ENCODE measurements at places on chromosomes 12 and 14.

- no peak for DNase-seq
Measured at GRCh38 chr12:22121224-22121623, 75.2 kb downstream of the CMAS start.

DNA sequence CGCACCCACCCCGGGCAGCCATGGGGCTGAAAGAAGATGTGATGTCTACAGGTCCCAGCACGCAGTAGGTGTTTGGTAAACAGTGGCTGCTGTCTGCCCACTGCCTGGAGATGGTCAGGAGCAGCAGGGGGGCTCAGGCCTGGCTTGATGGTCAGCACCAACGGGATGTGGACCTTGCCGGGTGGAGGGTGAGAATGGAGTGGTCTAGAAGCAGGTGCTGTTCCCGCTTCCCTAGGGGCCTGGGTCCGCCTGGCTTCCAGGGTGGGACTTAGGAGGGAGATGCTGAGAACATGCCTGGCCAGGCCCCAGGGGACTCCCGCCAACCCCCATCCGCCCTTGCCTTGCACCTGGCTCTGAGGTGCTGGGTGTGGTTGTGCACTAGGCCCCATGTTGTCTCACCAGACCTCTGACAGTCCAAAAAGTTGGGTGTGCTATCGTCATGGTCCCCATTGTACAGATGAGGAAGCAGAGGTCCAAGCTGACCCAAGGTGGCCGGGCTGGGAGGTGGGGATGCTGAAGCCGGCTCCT lies 12.9 kb downstream of the FAM222A start:
- no peak for DNase-seq

DNA sequence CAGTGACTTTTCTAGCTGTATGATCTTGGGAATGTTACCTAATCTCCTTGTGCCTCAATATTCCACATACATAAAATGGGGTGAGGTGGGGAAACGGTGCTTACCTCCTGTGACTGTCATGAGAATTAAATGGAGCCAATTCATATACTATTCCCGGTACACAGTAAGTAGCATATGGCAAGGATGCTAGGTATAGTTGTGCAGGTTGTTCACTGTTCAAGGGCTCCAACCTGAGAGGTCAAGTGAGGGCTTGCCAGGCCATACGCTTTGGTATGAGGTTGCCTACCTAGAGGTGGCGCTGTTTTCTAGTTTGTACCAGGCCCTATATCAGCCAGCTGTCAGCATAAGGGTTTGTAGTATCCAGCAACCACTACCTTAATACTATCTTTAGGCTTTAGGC lies 3.6 kb upstream of the BATF start:
- DNase-seq, result no peak

DNA sequence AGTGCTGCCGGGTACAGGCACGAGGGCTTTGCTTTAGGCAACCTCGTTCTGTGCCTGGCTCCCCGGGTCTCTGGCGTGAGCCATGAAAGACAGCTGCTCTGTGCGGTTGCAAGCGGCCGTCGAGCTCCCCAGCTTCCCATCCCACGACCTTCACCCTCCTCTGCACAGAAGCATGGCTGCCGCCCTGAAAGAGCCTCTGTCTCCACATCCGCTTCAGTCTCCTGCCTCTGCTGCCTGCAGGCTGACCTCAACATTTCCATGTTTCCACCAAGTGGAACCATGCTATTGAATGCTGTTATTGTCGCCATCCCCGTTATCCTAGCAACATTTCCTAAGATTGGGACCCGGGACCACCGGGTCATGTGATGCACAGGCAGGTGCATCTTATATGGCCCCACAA lies 57.1 kb downstream of the KDM2B start:
- no peak for DNase-seq

GRCh38 chr12:129296671-129297070 lies 443.4 kb downstream of the GLT1D1 start:
- DNase-seq, result no peak

DNA sequence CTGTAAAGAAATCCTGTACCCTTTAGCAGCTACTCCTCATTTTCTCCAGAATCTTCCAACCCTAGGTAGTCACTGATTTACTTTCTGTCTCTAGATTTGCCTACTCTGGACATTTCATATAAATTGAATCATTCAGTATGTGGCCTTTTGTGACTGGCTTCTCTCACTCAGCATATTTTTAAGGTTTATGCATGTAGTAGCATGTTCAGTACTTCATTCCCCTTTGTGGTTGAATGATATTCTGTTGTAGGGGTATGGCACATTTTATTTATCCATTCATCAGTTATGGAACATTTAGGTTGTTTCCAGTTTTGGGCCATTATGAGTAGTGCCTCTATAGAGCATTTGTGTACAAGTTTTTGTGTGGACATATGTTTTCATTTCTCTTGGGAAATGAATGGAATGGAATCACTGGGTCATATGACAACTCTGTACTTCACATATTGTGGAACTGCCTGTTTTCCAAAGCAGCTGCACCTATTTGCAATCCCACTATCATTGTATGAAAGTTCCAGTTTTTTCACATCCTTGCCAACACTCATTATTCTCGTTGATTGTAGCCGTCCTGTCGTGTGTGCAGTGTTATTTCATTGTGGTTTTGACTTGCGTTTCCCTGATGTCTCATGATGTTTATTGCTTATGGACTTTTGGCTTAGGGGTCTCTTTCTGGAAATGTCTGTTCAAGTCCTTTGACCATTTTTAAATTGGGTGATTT lies 57.2 kb downstream of the ATF7IP start:
- DNase-seq, result no peak

- DNase-seq, result no peak
Measured at GRCh38 chr14:61752626-61753025, 9.6 kb upstream of the SNAPC1 start.

- DNase-seq, result peak; percentile 51
Measured at GRCh38 chr14:23294734-23295561, 7.7 kb downstream of the PPP1R3E start.

DNA sequence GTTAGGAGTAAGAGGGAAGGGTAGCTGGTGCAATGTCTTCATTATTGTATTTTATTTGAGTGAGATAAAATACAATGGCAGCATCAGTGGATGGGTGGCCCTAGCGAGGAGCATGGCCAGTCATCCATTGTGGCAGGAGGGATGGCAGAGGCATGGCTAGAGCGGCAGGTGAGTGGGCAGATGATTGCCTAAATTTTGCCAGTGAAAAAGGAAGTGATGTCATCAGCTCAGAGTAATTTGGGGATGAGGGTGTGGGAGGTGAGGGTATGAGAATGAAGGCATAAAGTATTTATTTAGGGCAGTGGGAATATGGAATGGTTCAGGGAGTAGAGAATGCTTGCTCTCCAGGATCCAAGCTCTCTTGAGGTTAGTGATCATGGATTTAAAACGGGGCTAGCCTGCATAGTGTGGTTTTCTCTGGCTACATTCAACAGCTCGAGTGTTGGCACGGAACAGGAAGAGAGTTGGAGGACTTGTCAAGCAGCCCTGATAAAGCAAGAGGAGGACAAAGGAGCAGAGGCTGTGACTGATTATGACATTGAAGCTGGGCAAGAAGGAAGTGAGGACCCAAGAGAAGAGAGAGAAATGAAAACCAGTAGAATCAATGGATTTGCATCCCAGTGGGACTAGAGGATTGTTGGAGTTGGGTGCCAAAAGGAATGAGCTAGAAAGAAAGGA lies 18.7 kb upstream of the SERPINA6 start:
- no peak for DNase-seq

DNA sequence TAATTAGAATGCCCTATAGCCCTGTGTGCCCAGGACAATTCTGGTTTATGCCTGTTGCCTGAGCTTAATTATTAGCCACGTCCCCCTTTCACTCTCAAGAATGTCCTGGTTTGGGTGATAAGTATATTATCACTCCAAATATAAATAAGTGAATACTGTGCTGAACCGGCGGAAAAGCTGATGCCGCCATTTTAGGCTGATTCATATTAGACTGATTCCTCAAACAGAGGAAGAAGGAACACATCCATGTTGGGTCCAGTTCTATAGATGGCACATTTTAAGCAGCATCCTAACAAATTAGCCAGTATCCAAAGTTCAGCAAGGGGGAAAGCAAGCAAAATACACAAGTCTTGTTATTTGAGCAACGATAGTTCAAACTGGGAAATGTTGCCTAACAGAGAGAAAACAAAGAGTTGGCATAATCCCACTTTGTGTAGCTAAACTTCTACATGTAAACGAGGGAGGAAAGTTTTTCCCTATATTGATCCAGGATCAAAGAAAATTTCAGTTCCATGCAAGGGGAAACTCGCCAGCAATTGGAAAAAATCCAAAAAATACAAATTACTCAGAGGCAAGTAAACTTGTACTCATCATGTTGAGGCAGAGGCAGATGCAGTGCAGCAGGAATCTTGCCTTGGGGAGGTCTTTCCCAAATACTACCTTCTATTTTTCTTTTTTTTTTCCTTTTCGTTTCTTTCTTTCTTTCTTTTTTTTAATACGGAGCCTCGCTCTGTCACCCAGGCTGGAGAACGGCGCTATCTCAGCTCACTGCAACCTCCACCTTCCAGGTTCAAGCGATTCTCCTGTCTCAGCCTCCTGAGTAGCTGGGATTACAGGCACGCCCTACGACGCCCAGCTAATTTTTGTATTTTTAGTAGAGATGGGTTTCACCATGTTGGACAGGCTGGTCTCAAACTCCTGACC lies 96.2 kb downstream of the ITPR2 start:
- no peak for DNase-seq

DNA sequence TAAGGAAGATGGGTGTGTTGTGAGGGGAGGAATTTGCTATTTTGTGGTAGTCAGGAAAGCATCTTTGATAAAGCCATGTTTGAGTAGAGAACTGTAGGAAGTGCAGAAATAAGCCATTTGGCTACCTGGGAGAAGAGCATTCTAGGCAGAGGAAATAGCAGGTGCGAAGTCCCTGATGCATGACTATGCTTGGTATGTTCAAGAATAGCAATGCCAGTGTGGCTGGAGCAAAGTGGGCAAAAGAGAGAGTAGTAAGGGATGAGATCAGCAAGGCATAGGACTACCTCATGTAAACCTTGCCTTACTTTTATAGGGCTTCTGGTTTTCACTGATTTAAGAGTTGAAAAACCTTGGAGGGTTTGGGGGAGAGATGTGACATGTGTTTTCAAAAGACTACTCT lies 365.5 kb upstream of the GARIN6 start:
- DNase-seq, result no peak

GRCh38 chr14:62158779-62159178 lies 396.6 kb downstream of the SNAPC1 start:
- no peak for DNase-seq

GRCh38 chr12:48695859-48696258 lies 13.8 kb upstream of the KANSL2 start:
- DNase-seq, result no peak

DNA sequence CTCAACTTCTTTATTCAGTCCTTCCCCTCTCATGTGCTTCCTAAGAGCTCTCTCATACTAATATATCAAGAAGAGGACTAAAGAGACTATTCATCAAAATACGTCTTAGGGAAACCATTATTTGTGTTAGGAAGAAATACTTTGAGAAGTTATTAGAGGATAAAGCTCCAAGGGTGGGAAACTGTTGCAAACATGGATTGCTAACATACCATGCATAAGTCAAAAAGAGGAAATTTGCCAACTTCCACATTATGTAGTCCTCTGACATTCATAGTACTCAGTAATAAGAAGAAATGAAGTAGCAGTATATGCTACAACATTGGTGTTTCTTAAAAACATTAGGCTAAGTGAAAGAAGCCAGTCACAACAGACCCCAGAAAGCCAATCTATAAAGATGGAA lies 128.8 kb upstream of the CLEC14A start:
- no peak for DNase-seq

DNA sequence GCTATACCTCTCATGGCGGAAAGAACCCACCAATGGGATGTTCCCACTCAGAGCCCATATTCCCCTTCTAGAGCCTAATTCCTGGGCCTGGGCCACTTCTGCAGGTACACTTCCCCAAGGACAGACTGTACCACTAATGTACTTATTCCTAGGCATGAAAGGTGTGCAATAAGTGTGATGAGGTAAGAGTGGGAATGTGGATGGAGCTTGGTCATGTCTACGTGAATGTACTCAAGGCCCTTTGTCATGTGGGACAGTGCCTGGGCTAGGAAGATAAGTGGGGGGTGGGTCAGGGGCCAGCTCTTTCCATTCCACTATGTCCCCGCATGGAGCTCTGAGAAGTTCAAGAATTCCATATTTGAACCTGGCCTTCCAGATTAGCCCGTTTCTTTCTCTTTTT lies 63.4 kb upstream of the FUT8 start:
- no peak for DNase-seq

GRCh38 chr14:48247977-48248376 lies 572.6 kb upstream of the MDGA2 start:
- DNase-seq, result no peak

GRCh38 chr14:57189070-57189469 lies 79.6 kb downstream of the EXOC5 start:
- no peak for DNase-seq

- no peak for DNase-seq
Measured at GRCh38 chr12:25875661-25876060, 82.8 kb upstream of the RASSF8 start.

- DNase-seq, result no peak
Measured at GRCh38 chr12:97555547-97556187, 93.1 kb downstream of the RMST start.

DNA sequence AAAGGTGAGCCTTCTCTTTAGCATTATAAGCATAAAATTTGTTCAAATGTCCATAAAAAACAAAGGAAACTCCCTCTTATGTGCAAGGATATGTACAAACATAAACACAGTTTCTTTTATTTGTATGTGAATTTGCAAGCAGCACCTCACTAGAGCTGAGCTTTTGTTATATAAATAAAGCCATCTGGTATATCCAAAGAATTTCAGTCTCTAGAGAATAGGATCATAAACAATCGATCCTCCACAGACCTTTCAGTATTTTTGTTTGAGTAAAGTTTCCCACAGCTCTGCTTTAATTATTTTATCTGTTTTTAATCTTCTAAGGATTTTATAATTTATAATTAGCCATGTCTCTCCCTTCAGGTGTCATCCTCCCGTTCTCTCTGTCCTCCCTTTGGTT lies 89.2 kb downstream of the OTOGL start:
- no peak for DNase-seq

- DNase-seq, result no peak
Measured at GRCh38 chr12:18206198-18206597, 55.1 kb upstream of the PIK3C2G start.

- no peak for DNase-seq
Measured at GRCh38 chr12:54472494-54473262, 724 bp downstream of the GTSF1 start.

- DNase-seq, result no peak
Measured at GRCh38 chr14:20329355-20329754, 3.7 kb downstream of the CCNB1IP1 start.

Measured in neuronal stem cell (in vitro differentiated cells).